Transverse colon (tissue), 4 donors: ENCODE measurements at places on chromosomes 2 and 18. TPM values are rescaled to one million over a fixed set of nuclear protein-coding genes. Genes with fewer than 3 reads are reported as not detected.

The EGR4 gene
- not detected for total RNA-seq

The FBXO41 gene
- total RNA-seq: 10.0 TPM

The ATP8B1 gene
- 226 TPM for total RNA-seq

The CHRND gene
- total RNA-seq: not detected

The LYPD6 gene
- 3.0 TPM for total RNA-seq

The RAB6C gene
- not detected for total RNA-seq

The SPATS2L gene
- 33.4 TPM for total RNA-seq

The INHBB gene
- 0.41 TPM for total RNA-seq

DNA sequence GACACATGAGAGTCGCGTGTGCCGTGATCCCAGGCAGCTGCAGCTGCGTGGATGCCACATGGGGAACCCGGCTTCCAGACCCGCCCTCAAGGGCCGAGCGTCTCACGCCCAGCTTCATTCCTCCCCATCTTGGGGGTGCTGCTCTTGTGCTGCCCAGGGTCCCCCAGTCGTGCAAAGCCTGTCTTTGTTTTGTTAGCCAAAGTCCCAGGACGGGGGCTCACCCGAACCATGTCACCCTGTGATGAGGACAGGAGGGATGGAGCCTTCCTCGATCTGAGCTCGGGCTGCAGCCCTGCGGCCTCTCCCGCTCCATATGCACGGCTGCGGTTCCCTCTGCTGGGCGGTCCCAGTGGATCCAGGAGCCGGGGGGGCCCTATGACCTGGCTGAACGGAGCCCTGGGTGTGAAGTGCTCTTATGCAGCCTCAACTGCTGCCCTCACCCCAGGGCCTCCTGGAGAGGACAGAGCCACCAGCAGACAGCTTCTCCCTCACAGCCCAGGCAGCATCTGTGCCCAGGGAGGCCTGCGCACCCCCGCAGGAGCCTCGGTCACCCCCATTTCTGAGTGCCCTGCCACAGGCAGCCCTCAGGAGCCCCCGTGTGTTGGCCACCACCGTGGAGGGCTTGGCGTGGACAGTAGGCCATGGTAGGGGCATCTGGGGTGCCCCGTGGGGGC, 99.0 kb upstream of the CTDP1 start:
- DNase-seq: peak; percentile 4

DNA sequence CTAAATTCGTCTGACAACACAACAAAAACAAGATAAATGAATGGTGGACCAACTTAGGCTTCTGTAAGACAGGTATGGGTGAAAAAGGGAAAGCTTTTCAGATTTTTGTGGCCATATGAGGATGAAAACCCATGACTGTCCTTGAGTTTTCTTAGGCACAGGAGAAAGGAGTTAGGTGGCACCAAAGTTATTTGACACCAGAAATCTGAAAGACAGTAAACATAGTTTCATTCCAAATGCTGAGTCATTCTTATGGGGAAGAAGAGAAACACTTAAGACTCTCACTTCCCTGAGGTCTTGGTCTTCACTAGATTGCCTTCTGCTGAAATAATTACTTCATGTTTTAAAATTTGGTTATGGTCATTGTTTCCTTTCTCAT, 5.2 kb upstream of the GPD2 start:
- no peak for DNase-seq

DNA sequence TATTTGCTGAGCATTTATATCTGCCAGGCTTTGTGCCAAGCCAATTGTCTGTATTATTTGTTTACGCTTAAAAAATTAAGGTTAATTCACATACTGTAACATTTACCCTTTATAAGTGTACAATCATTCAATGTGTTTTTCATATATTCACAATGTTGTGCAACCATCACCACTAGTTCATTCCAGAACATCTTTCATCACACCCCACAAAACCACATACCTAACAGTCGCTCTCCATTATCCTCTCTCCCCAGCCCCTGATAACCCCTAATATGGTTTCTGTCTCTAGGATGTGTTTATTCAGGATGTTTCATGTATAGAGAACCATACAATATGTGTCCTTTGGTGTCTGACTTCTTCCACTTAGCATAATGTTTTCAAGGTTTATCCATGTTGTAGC, 234.1 kb downstream of the INSIG2 start:
- DNase-seq: no peak

- no peak for DNase-seq
Measured at GRCh38 chr2:179139506-179139905, 89.6 kb upstream of the CCDC141 start.

DNA sequence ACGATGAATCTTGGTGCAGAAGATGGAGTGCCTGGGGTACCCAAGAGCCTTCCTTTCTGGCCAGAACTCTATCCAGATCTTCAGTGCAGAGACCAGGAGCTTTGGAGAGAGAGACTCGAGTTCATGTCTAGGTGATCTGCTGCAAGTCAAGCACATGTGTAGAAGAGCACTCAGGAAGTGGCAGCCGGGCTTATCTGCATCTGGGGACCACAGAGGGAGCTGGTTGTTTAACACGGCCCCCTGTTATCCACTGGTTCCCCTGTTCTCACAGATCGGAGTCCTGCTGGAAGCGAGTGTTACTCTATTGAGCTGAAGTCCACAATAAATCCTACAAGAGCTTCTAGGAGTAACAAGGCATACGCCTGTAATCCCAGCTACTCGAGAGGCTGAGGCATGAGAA, 128.3 kb downstream of the ACOXL start:
- DNase-seq: no peak

- DNase-seq: no peak
Measured at GRCh38 chr18:61535401-61535800, 202.2 kb downstream of the CDH20 start.

GRCh38 chr2:62800618-62801017, 95.1 kb downstream of the EHBP1 start:
- DNase-seq: no peak

GRCh38 chr2:230919240-230919639, 5.8 kb downstream of the GPR55 start:
- no peak for DNase-seq

- DNase-seq: peak; percentile 34
Measured at GRCh38 chr2:239285071-239285931, 115.5 kb downstream of the HDAC4 start.

- no peak for DNase-seq
Measured at GRCh38 chr2:221502270-221503010, 69.7 kb downstream of the EPHA4 start.

DNA sequence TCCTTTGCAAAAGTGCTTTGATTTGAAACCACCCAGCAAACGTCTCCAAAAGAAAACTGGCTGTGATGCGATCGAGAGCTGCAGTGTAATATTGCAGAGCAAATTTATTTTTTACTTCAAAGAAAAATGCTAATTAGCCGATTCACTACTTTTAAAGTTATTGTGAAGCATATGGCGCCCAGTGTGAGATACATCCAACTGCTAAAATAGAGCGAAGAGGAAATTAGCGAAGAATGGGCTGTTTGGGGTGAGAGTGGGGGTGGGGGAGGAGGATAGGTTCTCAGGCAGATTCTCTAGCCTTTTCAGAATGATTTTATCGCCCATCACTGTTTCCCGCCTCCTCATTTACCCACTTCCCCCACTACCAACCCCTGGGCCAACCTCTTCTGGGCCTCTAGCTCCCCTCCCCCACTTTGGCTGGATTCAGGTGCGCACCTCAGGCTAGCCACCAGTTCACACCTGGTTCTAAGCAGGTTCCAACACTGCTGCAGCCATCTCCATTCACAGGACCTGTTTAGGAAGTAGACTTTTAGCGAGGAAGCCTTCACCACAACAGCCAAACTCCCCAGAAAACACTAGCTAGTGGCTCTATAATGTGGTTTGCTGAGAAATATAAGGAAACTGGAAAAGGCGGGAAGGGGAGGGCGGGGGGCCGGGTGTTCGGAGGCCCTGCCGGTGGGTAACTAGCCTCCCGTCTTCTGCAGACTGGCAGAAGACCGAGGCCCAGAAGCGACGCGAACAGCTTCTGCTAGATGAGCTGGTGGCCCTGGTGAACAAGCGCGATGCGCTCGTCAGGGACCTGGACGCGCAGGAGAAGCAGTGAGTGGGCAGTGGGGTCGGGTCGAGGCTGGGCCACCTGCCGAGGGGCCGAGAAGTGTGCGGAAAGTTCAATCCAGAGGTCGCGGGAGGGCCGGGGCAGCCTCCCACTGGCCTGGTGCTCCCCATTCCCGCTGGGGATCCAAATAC, 6.0 kb upstream of the OTX1 start:
- no peak for DNase-seq
